ENCODE measurements at places on chromosomes 1 and 21. TPM values are rescaled to one million over a fixed set of nuclear protein-coding genes. Genes with fewer than 3 reads are reported as not detected.

Gene KCNN3
- not detected for total RNA-seq

Gene TFAP2E
- total RNA-seq, result 0.16 TPM

Gene TNFRSF4
- total RNA-seq, result under 0.01 TPM

Gene TMEM81
- total RNA-seq, result 1.5 TPM

Gene C4BPA
- total RNA-seq, result not detected

Gene CYP4A11
- not detected for total RNA-seq

Gene KRTAP21-2
- total RNA-seq, result not detected

Gene FAM131C
- not detected for total RNA-seq

Gene UBE2U
- total RNA-seq, result not detected

Gene CXADR
- 0.26 TPM for total RNA-seq

Gene PSMD4
- 409 TPM for total RNA-seq

Gene TTC34
- 0.17 TPM for total RNA-seq

Gene ZNF593OS
- total RNA-seq, result not detected

Gene LRRC53
- total RNA-seq, result not detected

Gene MAP3K7CL
- total RNA-seq, result 3.0 TPM

Gene HCN3
- 0.95 TPM for total RNA-seq

Gene CFHR5
- total RNA-seq, result not detected

Gene ANP32E
- total RNA-seq, result 39.2 TPM

Gene GSTM1
- not detected for total RNA-seq

Gene SH2D5
- total RNA-seq, result 1.3 TPM

Gene TAL1
- not detected for total RNA-seq

Gene SNAPIN
- 50.9 TPM for total RNA-seq

Gene DENND1B
- 4.1 TPM for total RNA-seq

Gene CHRNB2
- total RNA-seq, result not detected

Gene NPR1
- total RNA-seq, result 9.4 TPM

Gene PERM1
- under 0.01 TPM for total RNA-seq

Gene PCAT6
- 0.16 TPM for total RNA-seq

Gene SMCP
- not detected for total RNA-seq

Gene KLHDC7A
- total RNA-seq, result not detected

Gene MYOM3
- not detected for total RNA-seq

Gene GPX7
- 27.0 TPM for total RNA-seq

Gene SPATA17
- 1.4 TPM for total RNA-seq

Gene DSCAM
- under 0.01 TPM for total RNA-seq

Gene CR1
- total RNA-seq, result not detected

Gene PLA2G2C
- not detected for total RNA-seq

Gene MAB21L3
- total RNA-seq, result under 0.01 TPM

Gene LINGO4
- not detected for total RNA-seq

Gene IGSF21
- total RNA-seq, result not detected

Gene ESPN
- 0.17 TPM for total RNA-seq

Gene ATP1B1
- total RNA-seq, result 4.7 TPM

Gene DUSP12
- 28.5 TPM for total RNA-seq

Gene MTF2
- total RNA-seq, result 14.8 TPM

Gene OR2T4
- not detected for total RNA-seq

Gene JUN
- 79.1 TPM for total RNA-seq

Gene CELA2B
- not detected for total RNA-seq

Gene TRAF3IP3
- not detected for total RNA-seq

Gene SHISA4
- total RNA-seq, result 10.1 TPM

Measured in bronchial smooth muscle cell (primary cell).